ENCODE measurements at places on chromosomes 6 and 20.
A peak's percentile ranks its signal among the peaks of the same experiment; 100 is the strongest.

- DNase-seq: no peak
These were observed 20.3 kb upstream of the PNPLA1 start for GRCh38 chr6:36249536-36249935.

GRCh38 chr6:163724196-163724595 is 309.7 kb downstream of the QKI start:
- no peak for DNase-seq

- no peak for DNase-seq
These were observed 104.4 kb upstream of the TENT5A start for GRCh38 chr6:81856872-81857271.

DNA sequence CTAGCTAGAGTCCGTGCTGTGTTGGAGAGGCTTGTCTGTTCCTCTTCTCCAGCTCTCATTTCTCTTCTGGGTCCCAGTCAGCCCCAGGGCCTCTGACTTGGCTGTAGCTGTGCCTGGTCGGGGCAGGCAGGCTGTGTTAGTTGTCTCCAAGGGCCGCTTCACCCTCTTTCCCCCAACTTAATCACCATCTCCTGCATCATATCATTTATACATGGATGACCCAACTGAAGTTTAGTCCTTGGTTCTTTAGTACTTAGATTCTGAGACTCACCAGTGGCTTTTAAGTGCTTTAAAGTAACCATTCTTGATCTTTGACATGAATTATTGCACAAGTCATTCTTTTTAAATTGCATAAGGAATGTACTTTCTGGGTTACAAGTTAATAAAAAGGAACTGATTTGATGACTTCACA is 127.3 kb downstream of the RTN4IP1 start:
- DNase-seq: no peak

GRCh38 chr6:20180935-20181334 is 31.3 kb downstream of the MBOAT1 start:
- no peak for DNase-seq

- DNase-seq: no peak
These were observed 61.8 kb downstream of the NFATC2 start for GRCh38 chr20:51480507-51481270.

GRCh38 chr20:52461582-52461981 is 270.0 kb upstream of the ZFP64 start:
- no peak for DNase-seq

DNA sequence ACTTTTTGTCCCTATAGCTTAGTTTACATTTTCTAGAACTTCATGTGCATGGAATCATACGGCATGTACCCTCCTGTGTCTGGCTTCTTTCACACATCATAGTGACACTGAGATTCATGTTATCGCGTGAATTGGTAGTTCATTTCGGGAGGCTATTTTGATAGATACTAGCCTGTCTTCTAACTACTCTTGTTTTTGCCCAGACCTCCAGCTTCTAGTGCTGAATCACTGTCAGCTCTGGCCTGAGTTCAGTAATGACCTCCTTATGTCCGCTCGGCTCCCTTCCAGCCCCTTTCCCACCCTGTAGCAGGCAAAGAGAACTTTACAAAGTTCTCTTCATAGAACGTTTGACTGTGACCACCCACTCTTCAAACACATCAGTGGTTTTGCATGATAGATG is 14.1 kb downstream of the MYBL2 start:
- no peak for DNase-seq

DNA sequence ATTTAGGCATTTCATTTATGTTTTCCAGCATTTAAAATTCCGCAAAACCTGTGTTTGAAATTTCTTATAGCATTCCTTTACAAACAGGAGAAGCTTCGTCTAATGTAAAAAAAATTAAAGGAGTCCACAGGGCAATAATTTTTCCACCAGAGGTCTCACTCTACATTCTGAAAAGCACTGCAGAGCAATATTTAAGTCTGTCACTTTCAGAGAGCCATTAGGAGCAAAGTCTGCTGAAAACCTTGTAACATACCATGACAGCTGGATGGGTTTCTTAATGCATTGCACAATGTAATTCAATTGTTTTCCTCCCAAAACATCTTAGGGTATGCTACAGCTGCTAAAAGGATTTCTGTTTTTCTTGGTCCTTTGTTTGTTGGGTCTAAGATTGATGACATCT is 18.0 kb downstream of the BAG2 start:
- DNase-seq: no peak

DNA sequence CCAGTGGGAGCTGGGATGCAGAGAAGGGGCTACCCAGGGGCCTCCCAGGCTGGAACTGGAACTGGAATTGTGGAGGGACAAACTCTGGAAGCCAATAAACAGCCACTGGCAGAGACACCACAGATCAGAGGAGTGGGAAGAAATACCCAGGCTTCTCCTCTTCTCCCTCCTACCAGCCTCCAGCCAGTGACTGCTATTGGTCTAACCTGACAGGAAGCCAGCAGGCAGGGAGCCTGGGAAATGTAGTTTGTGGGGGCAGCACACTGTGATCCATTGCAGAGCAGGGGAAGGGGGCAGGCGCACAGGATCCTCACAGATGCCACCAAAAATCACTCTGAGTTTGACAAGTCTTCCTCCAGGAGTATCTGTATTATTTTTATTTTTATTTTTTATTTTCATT is 12.1 kb upstream of the MLN start:
- DNase-seq: peak; percentile 10

DNA sequence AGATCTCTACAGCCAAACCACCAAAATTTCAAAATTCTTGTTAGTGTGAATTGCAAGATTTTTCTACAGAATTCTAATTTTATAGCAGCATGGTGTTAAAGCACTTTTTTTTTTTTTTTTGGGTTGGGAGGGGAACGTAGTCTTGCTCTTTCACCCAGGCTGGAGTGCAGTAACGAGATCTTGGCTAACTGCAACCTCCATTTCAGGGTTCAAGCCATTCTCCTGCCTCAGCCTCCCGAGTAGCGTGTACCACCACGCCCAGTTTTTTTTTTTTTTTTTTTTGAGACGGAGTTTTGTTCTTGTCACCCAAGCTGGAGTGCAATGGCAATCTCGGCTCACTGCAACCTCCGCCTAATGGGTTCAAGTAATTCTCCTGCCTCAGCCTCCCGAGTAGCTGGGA is 11.5 kb downstream of the ARHGAP18 start:
- DNase-seq: no peak
